Umbilical cord (tissue), 2 donors: ENCODE measurements at places on chromosomes 12 and 14. TPM values are rescaled to one million over a fixed set of nuclear protein-coding genes. Genes with fewer than 3 reads are reported as not detected.

The NOVA1 gene
- total RNA-seq: 51.5 TPM

The MYH7 gene
- total RNA-seq: under 0.01 TPM

The PTPRB gene
- total RNA-seq: 29.4 TPM

The ATP2A2 gene
- 94.4 TPM for total RNA-seq

The DPPA3 gene
- not detected for total RNA-seq

The NUBPL gene
- total RNA-seq: 27.0 TPM

The CMKLR1 gene
- 79.0 TPM for total RNA-seq
